ENCODE measurements at places on chromosomes 5 and 9. TPM values are rescaled to one million over a fixed set of nuclear protein-coding genes. Genes with fewer than 3 reads are reported as not detected.

GRCh38 chr9:37151812-37152211 is 31.4 kb downstream of the ZCCHC7 start:
- H3K27ac ChIP-seq = peak overlapping the region; percentile 60
- no peaks in the 10 kb centered on the region for H3K27me3 ChIP-seq
- no peak for DNase-seq
- no peak overlapping the region for H3K4me3 ChIP-seq

- no peak overlapping the region for H3K4me3 ChIP-seq
- peaks cover 5% of the 10 kb centered on the region for H3K4me1 ChIP-seq
- no peaks in the 10 kb centered on the region for H3K27me3 ChIP-seq
- H3K27ac ChIP-seq = no peak overlapping the region
These were observed 22.0 kb downstream of the PUM3 start for GRCh38 chr9:2821855-2822254.

- no peak overlapping the region for H3K27ac ChIP-seq
- no peaks in the 10 kb centered on the region for H3K4me1 ChIP-seq
- no peak for DNase-seq
- no peaks in the 10 kb centered on the region for H3K27me3 ChIP-seq
- no peak overlapping the region for H3K4me3 ChIP-seq
These were observed 55.8 kb upstream of the ZFAND5 start for GRCh38 chr9:72420783-72421182.

- no peaks in the 10 kb centered on the region for H3K4me1 ChIP-seq
- H3K27ac ChIP-seq = no peak overlapping the region
- H3K27me3 ChIP-seq = no peaks in the 10 kb centered on the region
- DNase-seq = no peak
- H3K4me3 ChIP-seq = no peak overlapping the region
- H3K36me3 ChIP-seq = no peaks in the 10 kb centered on the region
These were observed 148.4 kb downstream of the PLK2 start for GRCh38 chr5:58311526-58311925.

The SLC34A3 gene
- not detected for polyA plus RNA-seq

DNA sequence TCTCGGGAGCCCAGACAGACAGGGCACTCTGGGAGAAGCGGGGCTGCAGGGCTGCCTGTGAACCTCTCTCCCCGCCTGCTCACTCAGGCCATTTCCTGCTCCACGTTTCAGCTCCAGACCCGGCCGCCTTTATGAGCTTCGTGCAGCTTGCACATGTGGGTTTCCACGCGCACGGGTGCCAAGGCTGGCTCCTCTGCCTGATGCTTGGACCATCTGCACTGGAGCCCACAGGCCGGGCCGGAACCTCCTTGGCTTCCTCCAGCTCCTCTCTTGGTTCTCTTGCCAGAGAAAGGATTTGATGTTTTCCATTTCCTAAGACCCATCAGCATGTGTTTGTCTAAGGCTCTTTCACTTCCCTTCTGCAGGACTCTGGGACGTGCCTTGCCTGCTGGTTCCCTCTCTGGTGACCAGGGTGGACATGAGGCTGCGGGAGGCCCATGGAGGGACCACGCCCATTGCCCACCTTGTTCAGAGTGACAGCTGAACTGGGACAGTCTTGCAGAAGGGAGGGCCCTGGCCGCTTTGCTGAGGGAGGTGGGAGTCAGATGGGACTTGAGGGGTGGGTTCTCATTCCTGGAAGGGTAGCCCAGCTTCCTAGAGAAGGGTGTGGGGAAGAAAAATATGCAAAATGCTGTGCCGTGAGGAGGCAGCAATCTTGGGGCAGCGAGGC is 23.3 kb upstream of the COL5A1 start:
- H3K36me3 ChIP-seq = no peaks in the 10 kb centered on the region
- H3K4me1 ChIP-seq = no peaks in the 10 kb centered on the region
- H3K27ac ChIP-seq = no peak overlapping the region
- H3K4me3 ChIP-seq = no peak overlapping the region
- peaks cover 14% of the 10 kb centered on the region for H3K27me3 ChIP-seq

DNA sequence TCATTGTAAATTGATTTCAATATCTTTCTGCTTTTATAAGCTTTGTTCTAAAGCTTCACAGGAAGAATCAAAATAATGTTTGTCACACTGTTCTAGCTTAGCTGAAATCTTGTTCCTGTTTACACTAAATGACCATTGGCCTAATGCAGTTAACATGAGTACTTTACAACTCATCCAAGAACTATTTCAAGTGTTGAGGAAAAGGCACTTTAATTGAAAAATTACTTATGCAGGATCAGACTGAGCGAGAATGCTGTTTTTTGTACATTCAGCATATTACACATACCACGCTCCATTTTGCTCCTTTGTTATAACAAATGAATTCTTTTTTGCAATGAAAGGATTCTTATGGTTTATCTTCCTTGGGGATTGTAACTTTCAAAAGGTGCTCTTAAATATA is 22.4 kb upstream of the SMIM15 start:
- peaks cover 2% of the 10 kb centered on the region for H3K27me3 ChIP-seq
- H3K4me3 ChIP-seq = no peak overlapping the region
- H3K36me3 ChIP-seq = peaks cover 8% of the 10 kb centered on the region
- peaks cover 14% of the 10 kb centered on the region for H3K4me1 ChIP-seq
- no peak for DNase-seq

The CTNND2 gene
- polyA plus RNA-seq = not detected

DNA sequence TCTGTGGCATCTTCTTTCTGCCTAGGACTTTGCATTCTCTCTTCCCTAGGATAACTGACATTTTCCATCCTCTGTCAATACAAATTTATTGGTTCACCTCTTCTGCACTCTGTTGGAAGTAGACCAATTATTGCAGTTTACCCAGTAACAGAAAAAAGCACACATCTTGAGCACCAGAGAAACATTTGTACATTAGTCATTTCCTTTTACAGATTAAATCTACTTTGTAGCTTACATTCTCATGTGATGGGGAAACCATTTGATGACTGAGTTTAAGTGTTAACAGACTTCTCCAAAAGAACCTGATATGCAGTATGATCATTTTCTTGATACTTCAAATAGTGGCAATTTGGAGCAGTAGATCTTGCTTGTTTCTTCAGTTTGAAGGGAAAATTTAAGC is 1098.8 kb downstream of the DTWD2 start:
- H3K4me3 ChIP-seq = no peak overlapping the region
- H3K27ac ChIP-seq = no peak overlapping the region
- no peaks in the 10 kb centered on the region for H3K36me3 ChIP-seq
- H3K27me3 ChIP-seq = no peaks in the 10 kb centered on the region
- no peak for DNase-seq
- H3K4me1 ChIP-seq = peaks cover 19% of the 10 kb centered on the region

- no peak for DNase-seq
- peaks cover 5% of the 10 kb centered on the region for H3K27me3 ChIP-seq
- no peaks in the 10 kb centered on the region for H3K36me3 ChIP-seq
- H3K4me3 ChIP-seq = no peak overlapping the region
These were observed 55.9 kb upstream of the ANKRD55 start for GRCh38 chr5:56288873-56289601.

DNA sequence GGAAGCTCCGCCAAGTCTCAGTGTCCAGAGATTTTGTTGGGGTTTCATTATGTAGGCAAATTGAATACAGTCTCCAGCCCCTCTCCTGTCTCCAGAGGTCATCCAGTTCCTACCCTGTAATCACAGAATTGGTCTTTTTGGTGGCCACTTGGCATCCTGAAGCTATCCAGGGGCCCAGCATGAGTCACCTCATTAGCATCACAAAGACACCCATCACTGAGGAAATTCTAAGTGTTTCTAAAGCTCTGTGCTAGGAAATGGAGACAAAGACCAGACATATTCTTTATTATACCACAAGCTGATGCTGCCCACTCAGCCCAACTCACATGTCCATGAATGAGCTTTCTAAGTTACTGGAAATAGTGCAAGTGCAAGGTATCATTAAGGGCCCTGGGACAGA is 229.9 kb downstream of the DOCK8 start:
- peaks cover 29% of the 10 kb centered on the region for H3K36me3 ChIP-seq
- no peak overlapping the region for H3K4me3 ChIP-seq
- no peak for DNase-seq
- peaks cover 37% of the 10 kb centered on the region for H3K4me1 ChIP-seq
- H3K27ac ChIP-seq = no peak overlapping the region

GRCh38 chr5:172913117-172913850 is 45.9 kb upstream of the RPL26L1 start:
- H3K4me3 ChIP-seq = no peak overlapping the region
- H3K27me3 ChIP-seq = no peaks in the 10 kb centered on the region
- peaks cover 30% of the 10 kb centered on the region for H3K4me1 ChIP-seq
- H3K27ac ChIP-seq = no peak overlapping the region
- H3K36me3 ChIP-seq = peaks cover 19% of the 10 kb centered on the region
- DNase-seq = no peak

The CEMIP2 gene
- polyA plus RNA-seq = 16.9 TPM

- H3K27ac ChIP-seq = no peak overlapping the region
- peaks cover 6% of the 10 kb centered on the region for H3K27me3 ChIP-seq
- no peaks in the 10 kb centered on the region for H3K36me3 ChIP-seq
- peaks cover 16% of the 10 kb centered on the region for H3K4me1 ChIP-seq
- no peak overlapping the region for H3K4me3 ChIP-seq
These were observed 282.9 kb upstream of the ANKRD55 start for GRCh38 chr5:56516035-56516434.

The TNC gene
- polyA plus RNA-seq = not detected
